ENCODE measurements at places on chromosomes 5 and 9.
A peak's percentile ranks its signal among the peaks of the same experiment; 100 is the strongest.

DNA sequence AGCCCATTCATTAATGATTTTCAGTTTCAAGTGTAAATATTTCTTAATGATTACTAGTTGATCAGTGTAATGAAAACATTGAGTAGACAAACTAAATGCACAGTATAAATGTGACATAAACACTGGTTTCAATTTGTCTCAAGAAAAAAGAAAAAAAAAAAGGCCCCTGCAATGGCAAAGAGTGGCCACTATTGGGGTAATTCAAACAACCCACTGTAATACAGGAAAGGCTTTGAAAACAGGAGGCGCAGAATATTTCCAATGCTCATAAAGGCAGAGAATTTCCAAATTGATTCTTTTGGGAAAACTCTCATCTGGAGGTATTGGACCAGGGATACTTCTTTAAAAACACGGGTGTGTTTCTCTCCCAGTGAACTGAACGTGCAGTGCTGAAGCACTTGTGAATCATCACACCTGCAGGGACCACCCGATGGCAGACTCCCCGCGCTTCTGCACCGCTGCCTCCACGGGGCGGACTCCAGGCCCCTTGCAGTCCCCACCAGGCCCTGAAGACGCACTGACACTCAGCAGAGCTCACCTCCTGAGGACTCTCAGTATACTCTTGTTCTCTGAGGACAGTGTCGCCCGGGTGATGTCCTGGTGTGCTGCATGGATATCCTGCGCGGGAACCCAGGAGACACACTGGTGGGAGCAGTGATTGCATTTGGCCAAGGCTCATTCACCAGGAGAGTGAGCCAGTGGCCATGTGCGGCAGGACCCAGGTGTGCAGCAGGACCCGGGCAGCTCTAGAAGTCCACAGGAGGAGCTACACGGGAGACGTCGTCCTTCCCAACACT, 227.6 kb upstream of the IRX4 start:
- no peak for DNase-seq

DNA sequence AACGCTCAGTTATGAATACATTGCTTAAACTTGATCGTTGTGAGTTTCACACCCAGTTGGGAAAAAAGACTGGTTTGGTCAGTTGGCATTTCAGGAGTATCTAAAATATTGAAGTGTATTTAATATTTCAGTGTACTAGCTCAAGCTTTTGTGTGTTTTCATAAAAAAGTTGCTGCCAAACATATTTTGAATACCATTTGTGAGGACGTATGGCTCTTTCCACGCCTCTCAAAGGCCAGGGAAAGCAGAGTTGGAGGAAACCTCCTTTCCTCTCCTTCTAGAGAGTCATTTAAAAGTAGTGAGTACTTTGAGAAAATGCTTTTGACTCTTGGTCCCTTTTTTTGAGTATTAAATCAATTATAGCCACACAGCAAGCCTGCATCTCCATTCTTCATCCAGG, 43.2 kb upstream of the ANKRD33B start:
- no peak for DNase-seq

DNA sequence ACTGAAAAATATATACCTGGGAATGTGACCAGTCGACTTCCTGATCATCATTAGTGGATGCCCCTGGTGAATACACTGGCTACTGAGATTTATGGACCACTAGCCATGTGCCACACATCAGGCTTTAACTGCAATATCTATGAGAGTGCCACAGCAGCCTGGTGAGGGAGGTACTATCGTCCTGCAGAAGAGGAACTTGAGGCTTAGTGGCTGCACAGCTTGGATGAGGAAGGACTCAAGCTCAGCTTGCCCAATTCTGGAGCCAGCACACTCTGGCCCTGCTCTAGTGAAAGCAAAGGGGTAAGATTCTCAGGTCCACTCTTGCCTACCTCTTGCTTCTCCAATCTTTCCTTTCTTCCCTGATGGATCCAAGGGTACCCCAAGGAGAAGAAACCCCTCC, 129.3 kb downstream of the ENTREP1 start:
- DNase-seq = no peak

DNA sequence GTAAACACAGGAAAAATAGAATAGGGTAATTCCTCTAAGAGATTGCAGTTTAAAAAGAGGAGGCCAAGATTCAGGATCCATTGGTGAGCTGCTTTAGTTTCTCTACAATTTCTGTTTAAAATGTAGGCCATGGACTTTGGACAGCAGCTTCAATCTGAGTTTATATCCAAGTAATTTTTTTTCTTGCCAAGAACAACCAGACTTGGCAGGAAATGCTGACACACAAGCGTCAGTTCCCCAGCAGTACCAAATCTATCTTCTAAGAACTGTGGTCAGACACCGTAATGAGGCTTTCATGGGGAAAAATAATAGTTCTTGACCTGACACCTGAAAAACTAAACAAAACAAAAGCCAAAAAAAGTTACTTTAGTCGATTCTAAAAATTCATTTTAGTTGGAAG, 528.8 kb downstream of the CSNK1G3 start:
- DNase-seq = no peak

DNA sequence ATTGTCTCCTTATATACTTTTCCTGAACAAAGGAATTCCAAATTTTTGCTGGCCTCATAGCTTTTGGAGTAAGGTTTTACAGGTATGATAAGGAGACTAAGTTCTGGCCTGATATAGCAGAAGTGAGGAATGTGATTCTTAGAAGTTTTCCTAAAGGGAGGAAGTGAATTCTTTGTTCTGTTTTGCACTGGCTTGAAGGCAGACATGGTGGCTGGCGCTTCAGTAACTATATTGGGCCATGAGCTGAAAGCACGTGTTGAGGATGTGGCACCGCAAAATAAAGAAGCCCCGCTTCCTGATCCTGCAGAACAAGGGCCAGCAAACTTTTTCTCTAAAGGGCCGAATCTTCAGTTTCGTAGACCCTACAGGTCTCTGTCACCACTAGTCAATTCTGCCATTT, 224.2 kb downstream of the SNX18 start:
- no peak for DNase-seq

DNA sequence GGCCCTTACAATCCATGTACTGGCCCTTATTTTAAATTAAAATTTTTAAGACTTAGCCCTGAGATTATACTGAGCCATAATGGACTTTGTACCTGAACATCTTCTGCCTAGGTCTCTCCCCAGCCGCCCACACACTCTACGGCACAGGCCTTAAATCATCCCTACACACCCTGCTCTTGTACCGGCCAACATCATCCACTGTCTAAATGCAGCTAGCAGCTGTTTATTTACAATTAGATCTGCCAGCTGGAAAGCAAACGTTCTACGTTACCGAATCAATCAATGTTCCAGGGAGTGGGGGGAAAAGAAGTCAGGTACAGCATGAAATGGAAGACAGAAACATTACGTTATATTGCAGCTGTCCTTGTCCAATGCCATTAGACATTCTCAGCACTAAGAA, 88.4 kb upstream of the GRAMD2B start:
- no peak for DNase-seq

GRCh38 chr9:136109351-136110081, 9.2 kb downstream of the TMEM250 start:
- peak; percentile 79 for DNase-seq

- DNase-seq = no peak
Observed at GRCh38 chr5:149210225-149210624, 61.4 kb upstream of the AFAP1L1 start.

GRCh38 chr5:143501310-143502044, 98.0 kb upstream of the NR3C1 start:
- DNase-seq = no peak

DNA sequence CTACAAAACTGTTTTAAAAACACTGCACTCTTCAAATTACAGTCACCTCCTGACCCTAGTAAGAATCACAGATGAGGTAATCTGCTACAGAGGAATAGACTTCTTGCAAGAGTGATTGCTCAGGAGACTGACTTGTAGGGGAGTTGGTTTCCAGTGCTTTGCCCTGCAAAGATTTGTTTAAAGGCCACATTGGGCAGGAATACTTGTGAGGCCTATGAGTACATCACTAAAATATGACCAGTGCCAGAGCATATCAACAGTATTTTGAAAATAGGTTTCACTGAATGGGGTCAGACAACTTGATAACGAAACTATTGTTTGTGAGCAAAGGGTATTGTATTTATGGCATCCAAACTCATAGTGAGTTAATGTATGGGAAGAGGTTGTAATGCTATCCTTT, 21.5 kb upstream of the CTNND2 start:
- DNase-seq = no peak

GRCh38 chr5:177546258-177546741, 8.1 kb downstream of the FAM193B start:
- no peak for DNase-seq

GRCh38 chr9:7935681-7936080, 136.1 kb upstream of the DMAC1 start:
- no peak for DNase-seq

DNA sequence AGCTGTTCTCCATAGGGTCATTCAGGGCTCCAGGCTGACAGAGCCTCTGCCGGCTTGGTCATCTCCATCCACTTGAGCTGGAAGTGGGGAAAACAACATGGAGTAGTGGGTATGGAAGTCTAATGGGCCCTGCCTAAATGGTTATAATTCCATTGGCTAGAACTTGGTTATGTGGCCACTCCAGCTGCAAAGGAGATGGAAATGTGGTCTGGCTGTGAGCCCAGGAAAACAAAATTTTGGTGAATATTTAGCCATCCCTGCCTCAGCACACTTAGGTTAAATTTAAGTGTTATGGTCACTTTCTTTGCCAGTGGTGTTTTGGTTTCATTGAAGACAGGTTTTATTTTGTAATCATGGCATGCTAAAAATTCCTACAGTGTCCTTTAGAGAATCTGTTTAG, 112.3 kb downstream of the SMARCA2 start:
- no peak for DNase-seq

DNA sequence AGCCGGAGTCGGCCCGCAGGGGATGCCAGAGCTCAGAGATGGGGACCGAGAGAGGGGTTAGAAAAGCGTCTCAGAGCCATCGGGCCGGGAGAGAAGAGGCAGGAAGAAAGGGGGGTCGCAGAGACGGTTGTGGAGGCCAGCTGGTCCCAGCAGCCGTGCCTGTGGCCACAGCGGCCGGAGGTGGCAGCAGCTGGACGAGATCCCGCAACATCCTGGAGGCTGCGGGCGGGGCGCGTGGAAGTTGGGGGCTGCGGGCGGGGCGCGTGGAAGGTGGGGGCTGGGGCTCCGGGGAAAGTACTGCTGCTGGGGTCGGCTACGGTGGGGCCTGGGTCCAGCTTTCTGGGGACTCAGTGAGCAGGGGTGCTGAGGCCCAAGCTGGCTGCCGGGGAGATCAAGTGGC, 34.4 kb upstream of the EGFL7 start:
- DNase-seq = no peak

- DNase-seq = no peak
Observed at GRCh38 chr5:72955143-72955767, 586 bp upstream of the FCHO2 start.

DNA sequence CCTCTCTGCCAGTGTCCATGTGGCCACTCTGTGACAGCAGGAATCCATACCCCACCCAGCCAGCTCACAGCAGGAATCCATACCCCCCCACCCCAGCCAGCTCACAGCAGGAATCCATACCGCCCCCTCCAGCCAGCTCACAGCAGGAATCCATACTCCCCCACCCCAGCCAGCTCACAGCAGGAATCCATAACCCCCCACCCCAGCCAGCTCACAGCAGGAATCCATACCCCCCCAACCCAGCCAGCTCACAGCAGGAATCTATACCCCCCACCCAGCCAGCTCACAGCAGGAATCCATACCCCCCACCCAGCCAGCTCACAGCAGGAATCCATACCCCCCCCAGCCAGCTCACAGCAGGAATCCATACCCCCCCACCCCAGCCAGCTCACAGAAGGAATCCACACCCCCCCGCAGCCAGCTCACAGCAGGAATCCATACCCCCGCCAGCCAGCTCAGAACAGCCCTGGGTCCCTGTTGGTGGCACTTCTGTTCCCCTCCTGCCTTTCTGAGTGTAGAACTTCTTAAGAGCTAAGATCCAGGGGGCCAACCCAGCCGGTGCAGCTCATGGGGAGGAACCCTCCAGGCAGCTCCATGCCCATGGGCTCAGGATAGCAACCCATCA, 8.4 kb upstream of the RXRA start:
- no peak for DNase-seq

DNA sequence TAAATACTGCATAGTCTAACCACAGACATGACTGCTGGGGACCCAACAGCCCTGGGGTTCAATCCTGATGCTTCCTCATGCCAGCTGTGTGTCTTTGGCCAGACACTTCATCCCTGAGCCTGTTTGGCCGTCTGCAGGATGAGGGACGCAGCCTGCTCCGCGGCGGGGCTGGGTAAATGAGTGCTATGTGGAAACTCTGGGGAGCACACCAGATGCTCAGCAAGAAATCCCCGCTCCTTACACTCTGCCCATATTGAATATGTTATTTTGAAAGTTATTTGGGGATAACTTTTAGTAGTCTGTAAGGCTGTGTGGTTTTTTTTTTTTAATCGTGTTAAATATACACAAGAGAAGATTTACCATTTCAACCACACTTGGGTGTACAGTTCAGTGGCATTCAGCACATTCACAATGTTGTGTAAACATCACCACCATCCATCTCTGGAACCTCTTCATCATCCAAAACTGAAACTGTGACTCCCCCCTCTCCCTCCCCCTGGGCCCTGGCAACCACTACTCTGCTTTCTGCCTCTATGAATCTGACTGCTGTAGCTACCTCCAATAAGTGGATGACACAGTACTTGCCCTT, 42.7 kb downstream of the SH3PXD2B start:
- no peak for DNase-seq

DNA sequence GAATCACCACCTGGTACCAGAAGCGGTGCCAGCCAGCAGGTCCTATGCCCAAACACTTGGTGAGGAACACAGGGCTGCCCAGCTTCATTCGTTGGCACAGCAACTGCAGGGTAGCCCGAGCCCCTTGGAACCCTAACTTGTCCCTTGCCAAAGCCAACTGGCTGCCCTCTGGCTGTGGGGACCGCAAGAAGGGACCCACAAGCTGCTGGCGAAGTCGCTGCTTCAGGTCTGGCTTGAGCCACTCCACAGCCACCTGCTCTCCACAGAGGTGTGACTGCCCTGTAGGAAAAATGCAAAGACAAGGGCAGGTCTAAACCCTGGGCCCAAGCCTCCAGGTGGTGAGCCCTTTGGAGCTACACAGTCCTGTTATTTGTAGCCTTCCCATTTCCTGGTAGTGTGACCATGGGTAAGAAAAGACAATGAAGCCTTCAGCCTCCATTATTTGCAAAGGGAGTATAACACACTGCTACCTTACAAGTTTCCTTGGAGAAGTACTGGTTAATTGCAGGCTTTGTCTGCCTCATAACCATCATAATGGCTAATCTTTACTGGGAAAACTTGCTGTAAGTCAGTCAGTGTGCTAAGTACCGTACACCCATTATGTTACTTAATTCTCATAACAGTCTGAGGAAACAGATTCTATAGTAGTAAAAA, 1.8 kb downstream of the DND1 start:
- no peak for DNase-seq

DNA sequence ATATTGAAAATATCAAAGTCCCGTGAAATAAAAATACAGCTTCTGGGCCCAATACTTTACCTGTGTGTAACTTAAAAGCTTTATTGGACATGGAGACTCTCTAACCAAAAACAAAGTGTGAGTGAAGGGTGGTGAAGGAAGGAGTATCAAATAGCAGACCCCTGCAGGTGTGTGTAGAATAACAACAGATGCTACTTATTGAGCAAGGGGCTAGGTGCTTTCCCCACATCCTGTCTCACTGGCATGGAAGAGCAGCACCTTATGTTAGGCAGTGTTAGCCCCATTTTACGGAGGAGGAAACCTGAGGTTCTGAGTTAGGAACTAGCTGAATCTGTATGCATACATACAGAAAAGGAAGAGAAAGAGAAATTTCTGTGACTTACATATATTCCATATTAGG, 21.8 kb downstream of the SLIT3 start:
- no peak for DNase-seq

GRCh38 chr5:147687118-147687517, 95.4 kb downstream of the JAKMIP2 start:
- DNase-seq = no peak
